ENCODE measurements at places on chromosomes 1 and 21.
A peak's percentile ranks its signal among the peaks of the same experiment; 100 is the strongest.

GRCh38 chr1:41241749-41242341 is at the start of gene SCMH1:
Gene SCMH1 (minus strand): TSS chr1:41242306. CDS start chr1:41186133, 56,173 bp downstream.
- peak; percentile 76 for ATAC-seq
- H3K27me3 ChIP-seq = no peaks in the 10 kb centered on the region
- H3K4me1 ChIP-seq = peaks cover 8% of the 10 kb centered on the region
- peak within 1 kb of the TSS; percentile 78 for H3K27ac ChIP-seq
- H3K36me3 ChIP-seq = no peaks in the 10 kb centered on the region
- H3K4me3 ChIP-seq = peak within 1 kb of the TSS; percentile 87

DNA sequence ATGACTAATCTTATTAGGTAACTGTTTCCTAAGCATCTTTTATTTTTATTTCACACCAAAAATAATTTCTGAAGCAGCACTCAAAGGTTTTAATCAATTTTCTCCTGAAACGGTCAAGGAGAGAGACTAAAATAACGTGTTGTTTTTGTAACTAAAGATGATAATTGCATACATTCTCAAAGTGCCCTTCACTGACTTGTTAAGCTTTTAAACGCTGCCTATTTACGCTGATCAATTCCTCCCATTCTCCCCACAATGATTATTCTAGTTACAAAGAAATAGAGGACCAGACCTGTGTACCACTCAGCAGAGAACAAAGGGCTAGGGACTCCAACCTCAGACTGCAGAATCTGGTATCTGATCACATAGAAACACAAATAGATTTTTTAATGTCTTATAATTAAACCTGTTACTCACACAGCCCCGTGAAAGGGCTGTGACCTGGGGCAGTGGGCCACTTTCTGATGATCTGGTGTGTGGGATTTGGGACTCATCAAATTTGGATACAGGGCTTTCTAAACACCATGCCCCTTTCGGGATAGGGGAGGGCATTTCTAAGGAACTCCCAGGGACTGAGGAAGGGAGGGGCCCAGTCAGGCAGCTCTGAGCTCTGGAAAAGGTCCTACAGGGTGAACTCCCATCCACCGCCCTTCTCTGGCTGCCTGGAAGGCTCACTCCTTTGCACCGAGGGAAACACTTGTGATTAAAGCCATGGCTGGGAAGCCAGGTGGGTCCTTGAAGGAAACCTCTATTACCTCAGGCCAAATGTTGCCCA is 65.2 kb downstream of the BCAR3 start:
- peak overlapping the region; percentile 94 for H3K27ac ChIP-seq
- H3K27me3 ChIP-seq = no peaks in the 10 kb centered on the region
- peaks cover 82% of the 10 kb centered on the region for H3K4me1 ChIP-seq
- no peak for ATAC-seq

GRCh38 chr1:17970757-17971156 is 136.8 kb upstream of the IGSF21 start:
- H3K27me3 ChIP-seq = peaks cover 9% of the 10 kb centered on the region
- H3K4me3 ChIP-seq = no peak overlapping the region

- no peaks in the 10 kb centered on the region for H3K27me3 ChIP-seq
- no peak overlapping the region for H3K4me3 ChIP-seq
- H3K4me1 ChIP-seq = no peaks in the 10 kb centered on the region
- H3K36me3 ChIP-seq = no peaks in the 10 kb centered on the region
- H3K27ac ChIP-seq = no peak overlapping the region
- no peak for ATAC-seq
These were observed 468.7 kb downstream of the ADGRL2 start for GRCh38 chr1:82269431-82269830.

DNA sequence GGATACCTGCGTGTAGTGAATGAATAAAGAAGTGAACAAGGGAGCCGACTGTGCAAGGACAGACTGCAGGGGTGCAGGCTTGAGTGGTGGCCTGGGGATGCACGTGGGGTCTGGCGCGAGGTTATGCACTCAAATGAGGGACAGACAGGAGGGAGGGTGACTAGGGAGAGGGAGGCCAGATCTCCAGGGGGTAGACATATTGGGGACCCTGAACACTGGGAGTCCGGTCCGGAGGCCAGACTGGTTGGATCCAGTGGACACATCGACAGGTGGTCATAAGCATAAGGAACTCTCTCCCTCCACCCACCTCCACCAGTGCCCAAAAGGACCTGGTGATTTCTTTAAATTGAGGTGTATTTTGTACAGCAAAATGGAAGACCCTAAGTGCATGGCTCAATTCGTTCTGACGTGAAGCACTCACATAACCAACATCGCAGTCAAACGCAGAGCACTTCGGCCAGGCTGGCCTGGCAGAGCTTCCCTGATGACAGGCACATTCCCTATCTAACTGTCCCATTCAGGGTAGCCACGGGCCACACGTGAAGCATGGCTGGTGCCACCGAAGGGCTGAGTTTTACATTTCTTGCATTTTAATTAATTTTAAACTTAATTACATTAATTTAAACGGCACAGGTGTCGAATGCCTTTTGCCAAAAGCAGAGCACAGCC is 14.0 kb downstream of the WNT3A start:
- no peak for ATAC-seq
- no peak overlapping the region for H3K27ac ChIP-seq
- no peaks in the 10 kb centered on the region for H3K4me1 ChIP-seq
- H3K36me3 ChIP-seq = no peaks in the 10 kb centered on the region
- H3K27me3 ChIP-seq = no peaks in the 10 kb centered on the region
- H3K4me3 ChIP-seq = no peak overlapping the region

- no peak overlapping the region for H3K27ac ChIP-seq
- H3K4me3 ChIP-seq = no peak overlapping the region
- H3K36me3 ChIP-seq = no peaks in the 10 kb centered on the region
- no peaks in the 10 kb centered on the region for H3K4me1 ChIP-seq
- no peak for ATAC-seq
- peaks cover 22% of the 10 kb centered on the region for H3K27me3 ChIP-seq
These were observed 76.9 kb downstream of the C1orf21 start for GRCh38 chr1:184463680-184464079.

- no peak for ATAC-seq
- H3K4me1 ChIP-seq = no peaks in the 10 kb centered on the region
- no peaks in the 10 kb centered on the region for H3K36me3 ChIP-seq
- no peak overlapping the region for H3K27ac ChIP-seq
- no peak overlapping the region for H3K4me3 ChIP-seq
These were observed 90.8 kb downstream of the ZP4 start for GRCh38 chr1:237799762-237800474.

DNA sequence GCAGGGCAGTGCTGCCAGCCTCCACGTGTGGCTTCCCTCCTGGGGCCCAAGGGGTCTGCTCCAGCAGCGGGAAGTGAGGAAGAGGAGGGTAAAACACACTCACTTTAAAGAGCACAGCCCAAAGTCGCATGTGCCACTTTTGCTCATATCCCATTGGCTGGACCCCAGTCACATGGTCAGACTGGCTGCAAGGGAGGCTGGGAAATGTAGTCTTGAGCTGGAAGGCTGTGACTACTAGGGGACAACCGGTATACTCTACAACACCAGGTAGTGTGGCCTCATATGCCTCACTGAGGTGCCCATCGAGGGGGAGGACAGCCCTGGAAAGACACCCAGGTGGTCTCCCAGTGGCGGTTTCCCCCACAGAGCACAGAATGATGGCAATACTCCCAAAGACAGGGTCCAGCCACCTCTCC is 45.2 kb downstream of the CAMK2N1 start:
- no peak overlapping the region for H3K27ac ChIP-seq
- no peaks in the 10 kb centered on the region for H3K36me3 ChIP-seq
- ATAC-seq = peak; percentile 66
- H3K27me3 ChIP-seq = peaks cover 20% of the 10 kb centered on the region
- H3K4me3 ChIP-seq = no peak overlapping the region

- no peak overlapping the region for H3K27ac ChIP-seq
- no peak for ATAC-seq
- peaks cover 72% of the 10 kb centered on the region for H3K27me3 ChIP-seq
- H3K4me1 ChIP-seq = peaks cover 6% of the 10 kb centered on the region
These were observed 6.5 kb upstream of the LRRC71 start for GRCh38 chr1:156913809-156914387.

Measured in stimulated activated memory B cell treated with anti-CD40 and anti-IgM and Interleukin-4, amounts not matched to agents 10 μg/mL and 1 μg/mL and 100 μg/mL, for 72 hours (primary cell).